ENCODE measurements at places on chromosomes 4 and X. TPM values are rescaled to one million over a fixed set of nuclear protein-coding genes. Genes with fewer than 3 reads are reported as not detected.

Gene ZFP92
- total RNA-seq: 0.69 TPM

Gene TBX22
- 0.21 TPM for total RNA-seq

DNA sequence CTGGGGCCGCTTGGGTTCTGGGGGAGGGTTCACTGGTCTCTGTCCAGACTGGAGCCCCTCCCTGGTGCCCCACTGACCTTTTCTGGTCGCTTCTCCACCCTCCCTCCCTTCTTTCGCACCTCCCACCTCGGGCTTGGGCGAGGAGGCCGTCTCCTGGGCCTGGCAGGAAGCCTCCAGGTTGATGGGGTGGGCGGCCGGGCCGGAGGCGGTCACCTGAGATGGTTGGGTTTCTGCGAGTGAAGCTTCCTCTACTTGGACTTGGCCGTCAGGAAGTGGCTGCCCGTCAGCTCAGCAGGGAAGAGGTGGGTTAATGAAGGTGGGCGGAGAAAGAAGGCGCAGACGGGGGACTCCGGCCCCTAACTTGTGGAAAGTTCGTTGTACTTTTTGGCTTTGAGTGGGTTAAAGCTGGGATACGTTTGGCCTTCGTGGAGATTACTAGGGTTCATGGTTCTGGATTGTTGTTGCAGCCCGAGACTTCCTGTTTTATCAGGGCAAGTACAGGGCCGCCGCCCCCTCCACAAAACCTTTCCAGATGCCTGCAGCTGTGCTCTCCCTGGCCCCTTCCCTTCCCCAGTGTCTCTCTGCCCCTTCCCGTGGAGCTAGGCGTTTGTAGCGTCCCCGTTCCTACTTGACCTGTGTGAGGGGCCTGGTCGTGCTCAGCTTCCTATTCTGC, 1.2 kb downstream of the AKAP17A start:
- no peak for DNase-seq

- DNase-seq: no peak
Measured at GRCh38 chrX:87805829-87806490, 288.4 kb downstream of the KLHL4 start.

GRCh38 chr4:26022346-26023202, 108.6 kb downstream of the SMIM20 start:
- DNase-seq: no peak

Gene FRAS1
- 20.5 TPM for total RNA-seq

DNA sequence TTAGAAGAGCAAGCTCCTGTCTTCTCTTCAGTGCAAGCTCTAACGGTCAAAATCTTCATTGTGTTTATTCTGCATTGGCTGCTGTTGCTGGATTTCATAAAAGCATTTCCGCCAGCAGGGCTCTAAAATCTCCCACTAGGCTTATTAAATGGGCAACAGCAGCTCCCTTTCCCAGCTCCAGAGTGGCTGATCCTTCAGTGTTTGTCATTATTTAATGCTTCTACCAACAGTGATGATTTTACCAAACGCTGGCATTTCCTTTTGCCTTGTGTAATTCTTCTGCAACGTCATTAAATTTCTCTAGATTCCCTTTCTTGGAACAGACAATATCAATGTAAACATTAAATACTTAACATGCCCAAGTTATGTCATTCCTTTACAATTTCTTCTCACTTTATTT, 20.1 kb downstream of the SLC7A11 start:
- no peak for DNase-seq

Gene PHOX2B
- total RNA-seq: 3.3 TPM

Gene GLRB
- total RNA-seq: 8.9 TPM

- no peak for DNase-seq
Measured at GRCh38 chrX:134624046-134624430, 34.2 kb downstream of the PLAC1 start.

- no peak for DNase-seq
Measured at GRCh38 chr4:5114950-5115349, 63.7 kb downstream of the STK32B start.

DNA sequence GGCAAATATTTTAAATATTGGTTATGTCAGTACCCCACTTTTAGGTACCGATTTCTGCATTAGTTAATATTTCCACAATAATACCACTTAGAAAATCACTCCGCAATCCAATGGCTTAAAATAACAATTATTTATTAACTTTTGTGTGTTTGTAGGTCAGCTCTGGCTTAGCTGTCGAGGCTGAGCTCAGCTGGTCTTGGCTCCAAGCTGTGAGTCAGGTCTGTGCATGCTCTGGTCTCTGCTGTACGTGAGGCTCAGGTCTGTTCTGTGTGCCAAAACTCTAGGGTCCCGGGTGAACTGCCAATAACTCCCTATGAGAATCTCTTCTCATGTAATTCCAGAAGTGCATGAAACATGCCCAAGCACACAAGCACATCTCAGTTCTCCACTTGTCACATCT, 245.8 kb upstream of the GK2 start:
- no peak for DNase-seq

Gene SNX25
- 32.7 TPM for total RNA-seq

DNA sequence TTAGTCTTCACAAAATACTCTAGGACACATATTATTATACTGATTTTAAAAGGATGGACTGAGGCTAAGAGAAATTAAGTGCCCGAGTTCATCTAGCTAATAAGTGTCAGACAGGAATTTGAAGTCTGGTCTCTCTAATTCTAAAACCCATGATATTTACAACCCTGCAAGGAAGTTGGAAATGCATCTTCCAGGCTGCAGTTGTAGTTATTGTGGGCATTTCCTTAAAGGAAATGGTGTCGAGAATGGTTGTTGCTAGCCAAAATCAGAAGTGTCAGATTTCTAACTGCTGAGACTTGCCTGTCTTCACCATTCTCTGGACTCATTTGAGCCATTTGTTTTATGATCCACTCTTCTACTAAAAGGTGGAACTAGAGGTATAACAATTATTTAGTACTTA, 82.5 kb downstream of the FAT4 start:
- DNase-seq: no peak

DNA sequence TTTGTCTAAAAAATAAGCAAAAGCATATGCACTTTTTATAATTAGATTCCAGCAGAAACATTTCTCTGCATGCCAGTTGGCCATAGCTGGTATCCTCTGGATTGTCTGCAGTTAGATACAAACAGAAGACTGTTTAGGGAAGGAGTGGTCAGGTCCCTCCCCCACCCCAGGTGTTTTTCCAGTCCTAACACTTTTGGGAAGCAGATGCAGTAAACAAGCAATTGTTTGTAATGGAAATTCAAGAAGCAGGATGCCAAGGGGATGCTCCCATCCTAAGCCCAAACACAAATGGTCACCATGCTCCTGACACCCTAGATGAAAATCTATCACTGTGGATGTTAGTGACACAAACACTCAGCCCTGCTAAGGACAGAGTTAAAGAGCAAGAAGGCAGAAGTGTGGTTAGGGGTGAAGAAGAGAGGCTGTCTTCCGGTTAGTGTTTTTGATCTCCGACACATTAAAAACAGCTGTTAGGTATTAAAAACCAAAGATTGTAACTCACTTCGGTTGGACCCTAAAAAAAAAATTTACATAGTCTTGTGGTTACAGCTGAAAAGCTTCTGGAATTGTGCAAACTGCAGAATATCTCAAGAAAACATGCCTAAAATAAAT, 7.9 kb downstream of the LEF1 start:
- no peak for DNase-seq

- DNase-seq: no peak
Measured at GRCh38 chrX:12874581-12874980, 7.7 kb downstream of the TLR7 start.

GRCh38 chrX:1167466-1167865, 45.0 kb downstream of the CRLF2 start:
- no peak for DNase-seq

DNA sequence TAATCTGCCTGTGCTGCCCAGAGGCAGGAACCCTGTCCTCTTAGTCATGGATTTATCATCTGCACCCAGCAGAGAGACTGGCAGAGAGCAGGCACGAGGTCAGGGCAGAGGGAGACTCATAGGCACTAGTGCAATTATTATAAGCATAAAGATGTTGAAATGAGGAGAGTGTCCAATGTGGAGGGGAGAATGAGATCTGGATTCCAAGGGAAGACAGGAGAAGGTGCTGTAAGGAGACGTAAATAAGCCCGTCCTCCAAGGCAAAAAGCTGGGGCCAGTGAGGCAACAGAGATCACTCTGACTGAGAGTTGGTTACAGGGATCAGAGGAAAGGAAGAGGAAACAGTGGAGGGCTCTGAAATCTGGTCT, 406.2 kb downstream of the MAPK10 start:
- no peak for DNase-seq

- DNase-seq: no peak
Measured at GRCh38 chr4:1136048-1136447, 22.7 kb upstream of the RNF212 start.

Gene ZDHHC15
- 8.0 TPM for total RNA-seq

DNA sequence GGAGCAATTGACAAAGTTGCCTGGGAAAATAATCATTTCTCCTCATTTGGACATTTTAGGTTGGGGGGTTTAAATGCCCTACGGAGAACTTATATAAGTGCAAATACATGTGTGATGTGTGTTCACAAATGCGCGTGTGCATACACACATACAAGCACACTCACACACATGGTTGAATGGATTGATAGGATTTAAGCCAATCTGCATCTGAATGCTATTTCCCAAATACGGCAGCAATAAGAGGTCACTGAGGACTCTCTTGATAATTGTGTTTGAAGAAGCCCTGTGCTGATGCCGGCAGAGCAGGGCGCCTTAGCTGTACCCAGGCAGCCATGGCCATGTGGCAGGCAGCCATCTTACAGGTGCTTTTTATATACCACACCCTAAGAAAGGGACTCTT, 165.3 kb upstream of the LEF1 start:
- no peak for DNase-seq

DNA sequence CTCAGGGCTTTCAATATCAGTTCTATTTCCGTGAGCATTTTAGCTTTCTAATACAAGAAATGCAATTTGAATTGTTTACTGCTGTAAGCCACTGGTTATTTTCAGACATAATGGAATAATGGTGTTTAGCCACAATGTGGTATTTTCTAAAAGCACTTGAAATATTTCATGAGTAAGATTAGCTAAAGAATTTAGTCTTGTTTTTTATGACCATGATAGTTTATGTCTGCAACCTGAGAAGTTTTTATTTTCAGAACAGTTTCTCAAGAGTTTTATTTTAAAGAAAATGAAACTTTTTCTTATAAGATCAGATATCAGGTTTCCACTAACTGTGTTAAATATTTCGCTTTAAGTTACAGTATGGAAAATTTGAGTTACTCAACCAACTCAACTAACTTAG, 60.2 kb downstream of the SLIT2 start:
- DNase-seq: no peak

DNA sequence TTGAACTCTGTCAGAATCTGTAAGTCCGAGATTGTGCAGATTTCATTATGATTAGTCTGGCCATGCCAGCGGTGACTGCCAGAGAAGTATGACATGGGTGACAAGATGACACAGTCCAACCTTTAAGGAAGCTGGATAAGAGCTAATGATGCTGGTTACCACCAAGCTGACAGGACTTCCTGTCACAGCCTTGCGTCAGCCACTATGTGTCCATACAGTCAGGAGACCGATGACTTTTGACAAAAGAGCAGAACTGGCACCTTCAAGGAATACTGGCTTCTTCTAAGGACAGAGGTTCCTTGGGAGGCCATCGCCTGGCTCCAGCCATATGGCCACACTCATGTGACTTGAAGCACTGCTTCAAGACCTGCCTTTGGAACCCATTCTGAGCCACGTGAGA, 67.2 kb upstream of the TFDP3 start:
- no peak for DNase-seq

Gene ZMAT1
- total RNA-seq: 7.2 TPM

GRCh38 chr4:140637836-140638235, 69.1 kb upstream of the UCP1 start:
- DNase-seq: no peak

Gene CXCL8
- 1.1 TPM for total RNA-seq

DNA sequence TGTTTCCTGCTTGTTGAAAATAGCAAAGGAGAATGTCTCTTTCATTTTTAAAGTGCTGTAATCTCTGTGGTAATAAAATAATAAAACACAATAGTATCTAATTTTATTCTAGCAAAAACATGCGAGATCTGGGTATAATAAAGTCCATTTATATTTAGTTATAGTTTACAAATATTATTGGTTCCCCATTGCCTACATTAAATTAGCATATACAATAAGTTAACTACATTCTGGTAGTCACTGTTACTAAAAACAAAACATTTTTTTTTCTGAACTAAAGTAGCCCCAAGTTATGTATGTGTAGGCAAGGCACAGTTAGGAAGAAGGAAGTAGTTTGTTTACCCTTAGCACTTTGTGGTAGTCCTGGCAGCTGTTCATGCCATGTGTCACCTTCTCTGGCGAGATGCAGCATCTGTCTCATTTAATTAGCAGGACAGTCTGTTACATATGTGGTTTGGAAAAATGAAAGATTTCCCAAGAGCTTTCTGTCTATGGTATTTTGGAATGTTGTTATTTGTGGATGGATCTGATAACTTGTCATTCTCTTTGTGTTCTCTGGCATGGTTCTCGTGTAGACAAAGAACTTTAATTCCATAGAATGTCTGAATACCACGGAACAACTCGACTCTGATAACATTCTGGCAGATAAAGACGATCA, 231.3 kb upstream of the PITX2 start:
- DNase-seq: no peak

- no peak for DNase-seq
Measured at GRCh38 chr4:80540349-80540748, 204.8 kb downstream of the CFAP299 start.

Gene HPSE
- 0.90 TPM for total RNA-seq

Gene SRPX2
- total RNA-seq: 27.1 TPM

DNA sequence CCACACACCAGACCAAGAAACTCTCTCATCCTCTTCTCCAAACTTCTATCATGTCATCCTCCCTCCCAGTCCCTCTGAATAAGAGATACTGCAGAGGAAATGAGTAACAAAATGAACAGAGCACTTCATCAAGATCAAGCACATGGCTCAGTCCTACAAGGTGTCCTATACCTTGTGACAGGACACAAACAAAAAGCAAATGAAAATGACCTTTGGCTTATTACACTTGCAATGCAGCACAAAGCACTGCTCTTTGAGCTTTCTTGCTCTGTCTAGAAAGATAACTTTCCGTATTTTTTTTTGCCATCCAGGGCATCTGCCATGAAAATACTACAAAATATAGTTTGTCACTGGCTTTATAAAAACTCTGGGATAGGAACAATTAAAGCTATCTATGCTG, 402.7 kb downstream of the HNRNPD start:
- DNase-seq: no peak

Gene RHOXF2B
- total RNA-seq: not detected

DNA sequence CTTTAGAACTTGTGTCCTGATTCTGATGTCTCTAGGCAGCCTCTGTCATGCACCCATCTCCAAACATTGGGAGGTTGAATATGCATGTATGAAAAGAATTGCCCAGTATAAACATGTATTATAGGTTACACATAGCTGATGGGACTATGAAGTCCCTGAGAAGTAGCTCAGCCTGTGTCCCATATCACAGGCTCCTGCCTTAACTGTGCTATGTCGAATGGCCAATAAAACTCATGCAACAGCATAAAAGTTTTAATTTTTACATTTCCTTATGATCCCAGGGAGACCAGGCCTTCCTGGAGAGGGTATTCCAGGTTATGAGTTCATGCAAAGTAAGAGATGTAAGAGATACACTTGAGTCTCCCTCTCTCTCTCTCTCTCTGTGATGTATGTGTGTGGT, 217.4 kb downstream of the SHROOM3 start:
- no peak for DNase-seq
